ENCODE measurements at places on chromosomes 7 and 10.

DNA sequence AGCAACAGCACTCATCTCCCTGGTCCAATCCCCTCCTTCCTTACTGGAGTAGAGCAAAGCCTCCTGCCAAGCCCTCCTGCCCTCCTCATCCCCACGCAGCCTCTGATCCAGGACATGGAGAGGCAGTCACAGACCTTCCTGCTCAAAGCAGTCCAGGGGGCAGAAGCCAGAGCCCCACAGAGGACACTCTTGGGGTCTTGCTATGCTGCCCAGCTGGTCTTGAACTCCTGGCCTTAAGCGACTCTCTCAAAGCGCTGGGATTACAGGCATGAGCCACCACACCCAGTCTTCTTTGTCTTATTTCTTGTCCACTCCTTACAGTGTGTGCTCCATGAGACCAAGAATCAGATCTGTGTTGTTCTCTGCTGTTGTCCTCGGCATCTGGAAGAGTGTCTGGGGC, 26.6 kb upstream of the MNX1 start:
- DNase-seq: no peak

GRCh38 chr7:105876964-105877601, 684 bp upstream of the ATXN7L1 start:
- no peak for DNase-seq

- no peak for DNase-seq
Observed at GRCh38 chr10:72424561-72424960, 69.8 kb upstream of the DNAJB12 start.

- DNase-seq: no peak
Observed at GRCh38 chr7:21401944-21402343, 25.9 kb upstream of the SP4 start.

DNA sequence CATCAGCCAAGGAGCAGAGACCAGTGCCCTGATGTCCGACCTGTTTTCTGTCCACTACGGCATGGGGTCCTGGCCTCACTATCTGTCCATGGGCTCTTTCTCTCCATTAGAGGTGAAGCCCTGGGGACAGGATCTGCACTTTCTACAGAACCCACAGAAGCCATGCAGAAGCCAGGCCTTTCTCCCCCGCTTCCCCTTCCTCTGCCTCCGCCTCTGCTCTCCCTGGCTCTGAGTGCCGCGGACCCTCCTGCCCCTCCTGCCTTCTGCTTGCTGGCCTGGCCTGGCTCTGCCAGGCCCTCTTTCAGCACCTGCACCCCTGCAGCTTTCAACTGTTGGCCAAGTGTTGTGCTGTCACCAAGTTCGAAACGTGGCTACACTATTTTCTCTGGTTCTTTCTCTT, 439.8 kb upstream of the ZMIZ1 start:
- DNase-seq: no peak
